ENCODE measurements at places on chromosomes 2 and 18.

GRCh38 chr2:120443946-120444345 is 98.0 kb downstream of the INHBB start:
- no peak for DNase-seq

- DNase-seq: no peak
Observed at GRCh38 chr2:126669772-126670171, 13.8 kb downstream of the GYPC start.

GRCh38 chr2:106105151-106105922 is 88.8 kb downstream of the UXS1 start:
- DNase-seq: no peak

DNA sequence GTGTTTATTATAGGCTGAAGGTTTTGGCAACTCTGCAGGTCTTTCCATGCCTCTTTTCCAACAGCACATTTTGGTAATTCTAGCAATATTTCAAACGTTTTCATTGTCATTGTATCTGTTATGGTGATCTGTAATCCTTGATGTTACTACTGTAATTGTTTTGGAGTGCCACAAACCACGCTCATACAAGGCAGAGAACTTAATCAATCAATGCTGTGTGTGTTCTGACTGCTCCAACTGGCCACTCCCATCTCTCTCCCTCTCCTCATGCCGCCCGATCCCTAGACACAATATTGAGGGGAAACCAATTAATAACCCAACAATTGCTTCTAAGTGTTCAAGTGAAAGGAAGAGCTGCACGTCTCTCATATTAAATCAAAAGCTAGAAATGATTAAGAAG is 32.9 kb downstream of the HDLBP start:
- no peak for DNase-seq

- DNase-seq: no peak
Observed at GRCh38 chr2:150169237-150169629, 318.2 kb downstream of the RND3 start.

GRCh38 chr2:43178602-43179542 is 47.5 kb downstream of the ZFP36L2 start:
- no peak for DNase-seq

GRCh38 chr2:70541481-70542020 is 12.1 kb downstream of the TGFA start:
- no peak for DNase-seq

All from D721Med (cell line).